ENCODE measurements at places on chromosomes 6 and 20. TPM values are rescaled to one million over a fixed set of nuclear protein-coding genes. Genes with fewer than 3 reads are reported as not detected.

The COL9A1 gene
- not detected for total RNA-seq

The CEP250 gene
- 29.2 TPM for total RNA-seq

The C4B gene
- total RNA-seq: 44.3 TPM

The TNFRSF6B gene
- 32.9 TPM for total RNA-seq

The EPB41L1 gene
- 81.1 TPM for total RNA-seq

The THBS2 gene
- 817 TPM for total RNA-seq

The TRIM31 gene
- total RNA-seq: 2.0 TPM

DNA sequence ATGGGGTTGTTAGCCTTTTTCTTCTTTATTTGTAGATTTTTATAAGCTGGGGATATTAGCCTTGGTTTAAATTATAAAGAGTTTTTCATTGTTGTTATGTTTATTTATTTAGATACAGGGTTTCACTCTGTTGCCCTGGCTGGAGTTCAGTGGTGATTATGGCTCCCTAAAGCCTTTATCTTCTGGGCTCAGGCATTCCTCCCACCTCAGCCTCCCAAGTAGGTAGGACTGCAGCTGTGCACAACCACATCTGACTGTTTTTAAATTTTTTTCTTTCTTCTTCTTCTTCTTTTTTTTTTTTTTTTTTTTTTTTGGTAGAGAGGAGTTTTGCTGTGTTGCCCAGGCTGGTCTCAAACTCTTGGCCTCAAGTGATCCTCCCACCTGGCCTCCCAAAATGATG is 80.9 kb downstream of the UBE3D start:
- no peak for DNase-seq
- H3K4me3 ChIP-seq: no peak overlapping the region
- H3K4me1 ChIP-seq: no peaks in the 10 kb centered on the region
- no peaks in the 10 kb centered on the region for H3K27me3 ChIP-seq
- H3K36me3 ChIP-seq: no peaks in the 10 kb centered on the region
- no peak overlapping the region for H3K27ac ChIP-seq

GRCh38 chr6:158643836-158644230 is 710 bp downstream of the DYNLT1 start:
- H3K4me3 ChIP-seq: peak overlapping the region; percentile 98
- peaks cover 37% of the 10 kb centered on the region for H3K4me1 ChIP-seq
- DNase-seq: no peak
- no peaks in the 10 kb centered on the region for H3K36me3 ChIP-seq
- H3K27ac ChIP-seq: peak overlapping the region; percentile 96
- H3K27me3 ChIP-seq: no peaks in the 10 kb centered on the region

DNA sequence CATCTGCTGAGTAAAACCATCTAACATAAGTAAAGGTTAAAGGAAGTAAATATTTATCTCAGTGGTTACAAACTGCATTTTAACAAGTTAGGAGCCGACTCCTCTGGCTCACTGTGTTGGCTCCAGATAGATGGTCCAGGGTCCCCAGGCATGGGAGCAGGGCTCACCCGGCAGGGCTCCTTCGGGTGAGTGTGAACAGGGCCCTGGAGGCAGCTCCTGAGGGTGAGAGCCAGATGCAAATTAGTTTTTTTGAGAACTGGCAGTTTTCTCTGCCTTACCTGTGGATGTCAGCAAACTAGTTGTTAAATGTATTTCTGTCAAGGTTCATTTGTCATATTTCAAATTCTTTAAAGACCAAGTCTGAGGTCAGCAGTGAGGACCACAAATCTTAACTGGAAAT is 21.5 kb downstream of the TPBG start:
- H3K4me3 ChIP-seq: no peak overlapping the region
- no peaks in the 10 kb centered on the region for H3K36me3 ChIP-seq
- H3K4me1 ChIP-seq: no peaks in the 10 kb centered on the region

DNA sequence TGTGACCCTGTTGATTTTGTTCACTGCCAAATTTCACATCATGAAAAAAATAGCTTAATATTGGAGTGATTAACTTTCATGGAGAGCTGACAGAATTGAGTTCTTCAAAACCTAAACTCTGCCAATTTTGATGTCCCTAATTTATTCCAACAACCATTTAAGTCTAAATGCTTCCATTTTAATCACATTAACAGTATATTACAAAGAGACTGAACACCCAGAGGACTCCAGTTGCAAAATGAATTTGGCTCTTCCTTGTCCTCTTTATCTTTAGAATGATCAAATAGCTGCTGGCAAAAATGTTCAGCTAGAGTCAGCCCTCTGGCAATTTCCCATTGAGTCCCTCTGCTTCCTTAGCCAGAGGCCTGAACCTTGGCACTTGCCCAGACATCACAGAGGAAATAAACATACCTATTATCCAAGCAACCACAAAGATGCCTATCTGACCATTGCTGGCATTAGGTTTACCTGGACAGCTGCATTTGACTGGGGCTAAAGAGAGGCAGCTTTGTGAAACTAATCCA is 299.0 kb upstream of the STXBP5 start:
- DNase-seq: no peak
- H3K27me3 ChIP-seq: no peaks in the 10 kb centered on the region
- H3K27ac ChIP-seq: no peak overlapping the region
- H3K36me3 ChIP-seq: no peaks in the 10 kb centered on the region
- H3K4me3 ChIP-seq: no peak overlapping the region

DNA sequence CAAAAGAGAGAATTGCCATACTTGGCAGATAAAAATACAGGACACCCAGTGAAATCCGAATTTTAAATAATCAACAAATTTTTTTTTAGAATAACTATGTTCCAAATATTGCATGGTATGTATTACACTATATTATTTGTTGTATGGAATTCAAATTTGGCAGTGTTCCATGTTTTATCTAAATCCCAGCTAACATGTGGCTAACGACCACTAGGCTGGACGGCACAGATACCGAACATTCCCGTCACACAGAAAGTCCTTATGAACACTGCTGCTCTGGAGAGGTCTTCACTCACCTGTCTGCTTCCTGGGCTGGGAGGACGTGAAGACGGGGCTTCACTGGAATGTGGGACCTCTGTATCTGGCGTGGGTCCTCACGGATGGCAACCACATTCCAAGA is 32.8 kb downstream of the SNX5 start:
- no peak overlapping the region for H3K4me3 ChIP-seq
- DNase-seq: no peak
- H3K36me3 ChIP-seq: peaks cover under 1% of the 10 kb centered on the region
- H3K4me1 ChIP-seq: peaks cover 41% of the 10 kb centered on the region

GRCh38 chr6:116631379-116631990 is 15.2 kb downstream of the RSPH4A start:
- H3K36me3 ChIP-seq: peaks cover 3% of the 10 kb centered on the region
- H3K4me1 ChIP-seq: no peaks in the 10 kb centered on the region
- H3K27me3 ChIP-seq: no peaks in the 10 kb centered on the region
- no peak for DNase-seq
- H3K27ac ChIP-seq: no peak overlapping the region
- H3K4me3 ChIP-seq: no peak overlapping the region

- H3K4me1 ChIP-seq: no peaks in the 10 kb centered on the region
- no peak overlapping the region for H3K4me3 ChIP-seq
- H3K27me3 ChIP-seq: no peaks in the 10 kb centered on the region
Measured at GRCh38 chr20:52749938-52750337, 222.2 kb upstream of the TSHZ2 start.

DNA sequence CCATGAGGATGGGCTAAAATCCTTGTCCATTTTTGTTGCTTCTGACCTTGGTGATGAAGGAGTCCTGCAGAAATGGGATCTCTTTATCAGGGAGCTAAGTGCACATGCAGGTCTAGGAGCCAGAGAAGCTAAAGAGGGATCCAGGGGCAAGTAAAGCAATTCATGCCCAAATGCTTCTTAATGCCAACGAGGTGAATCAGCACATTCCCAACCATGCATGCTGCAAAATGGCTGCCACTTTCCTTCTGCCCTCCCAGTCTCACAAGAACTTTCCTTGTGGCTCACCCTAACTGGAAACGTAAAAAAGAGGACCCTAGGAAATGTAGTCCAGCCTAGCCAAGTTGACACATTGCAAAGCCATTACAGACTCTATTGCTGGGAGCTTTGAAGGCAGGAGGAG is 298.4 kb downstream of the MAFB start:
- no peaks in the 10 kb centered on the region for H3K36me3 ChIP-seq
- no peaks in the 10 kb centered on the region for H3K27me3 ChIP-seq
- H3K4me3 ChIP-seq: no peak overlapping the region
- DNase-seq: no peak

DNA sequence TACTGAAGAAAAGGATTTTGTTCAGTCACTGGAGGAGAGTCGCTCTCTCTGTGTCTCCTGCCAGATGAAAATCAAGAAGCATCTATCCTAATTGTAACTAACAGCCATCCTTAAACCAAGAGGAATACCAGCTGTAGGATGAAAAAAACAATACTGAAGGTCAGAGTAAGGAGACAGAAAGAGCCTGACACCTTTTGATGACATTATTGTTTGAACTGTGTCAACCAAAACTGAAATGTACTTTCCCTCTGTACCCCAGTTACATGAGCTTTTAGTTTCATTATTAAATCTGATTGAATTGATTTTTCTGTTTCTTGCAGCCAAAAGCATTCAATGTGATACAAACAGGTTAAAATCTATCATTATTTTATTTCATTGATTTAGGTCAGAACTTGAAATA is 17.2 kb upstream of the BTBD9 start:
- no peak overlapping the region for H3K27ac ChIP-seq
- H3K36me3 ChIP-seq: no peaks in the 10 kb centered on the region
- DNase-seq: no peak
- H3K4me3 ChIP-seq: no peak overlapping the region
- H3K4me1 ChIP-seq: no peaks in the 10 kb centered on the region

DNA sequence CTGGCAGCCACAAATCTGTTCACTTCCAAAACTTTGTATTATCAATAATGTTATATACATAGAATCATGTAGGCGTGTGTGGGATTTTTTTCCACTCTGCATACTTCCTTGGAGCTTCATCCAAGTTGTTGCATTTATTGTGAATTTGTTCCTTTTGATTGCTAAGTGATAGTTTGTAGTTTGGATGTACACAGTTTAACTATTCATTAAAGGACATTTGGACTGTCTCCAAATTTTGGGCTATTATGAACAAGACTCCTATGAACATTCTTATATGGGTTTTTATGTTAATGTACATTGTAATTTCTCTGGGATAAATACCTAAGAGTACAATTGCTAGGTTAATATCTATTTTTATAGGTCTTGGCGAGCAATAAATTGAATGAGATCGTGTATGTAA is 36.2 kb upstream of the GCNT2 start:
- DNase-seq: no peak
- no peaks in the 10 kb centered on the region for H3K4me1 ChIP-seq
- no peaks in the 10 kb centered on the region for H3K36me3 ChIP-seq
- H3K27ac ChIP-seq: no peak overlapping the region
- no peak overlapping the region for H3K4me3 ChIP-seq
- H3K27me3 ChIP-seq: no peaks in the 10 kb centered on the region

- no peaks in the 10 kb centered on the region for H3K4me1 ChIP-seq
- no peaks in the 10 kb centered on the region for H3K27me3 ChIP-seq
- H3K4me3 ChIP-seq: no peak overlapping the region
- no peak for DNase-seq
- no peaks in the 10 kb centered on the region for H3K36me3 ChIP-seq
Measured at GRCh38 chr6:53159558-53159957, 10.9 kb upstream of the GCM1 start.

- H3K27me3 ChIP-seq: no peaks in the 10 kb centered on the region
- no peak overlapping the region for H3K27ac ChIP-seq
- no peak for DNase-seq
- no peaks in the 10 kb centered on the region for H3K36me3 ChIP-seq
- H3K4me3 ChIP-seq: no peak overlapping the region
Measured at GRCh38 chr20:21712443-21713059, 7.1 kb downstream of the PAX1 start.

GRCh38 chr20:11080010-11080409 is 406.2 kb upstream of the JAG1 start:
- H3K4me1 ChIP-seq: no peaks in the 10 kb centered on the region
- H3K36me3 ChIP-seq: no peaks in the 10 kb centered on the region
- no peak overlapping the region for H3K4me3 ChIP-seq
- no peak for DNase-seq
- no peaks in the 10 kb centered on the region for H3K27me3 ChIP-seq
- H3K27ac ChIP-seq: no peak overlapping the region

- no peak overlapping the region for H3K27ac ChIP-seq
- H3K4me3 ChIP-seq: no peak overlapping the region
- no peaks in the 10 kb centered on the region for H3K4me1 ChIP-seq
- no peaks in the 10 kb centered on the region for H3K36me3 ChIP-seq
- no peak for DNase-seq
Measured at GRCh38 chr6:167091026-167091804, 31.7 kb upstream of the CCR6 start.

GRCh38 chr6:37741757-37742400 is 44.2 kb upstream of the MDGA1 start:
- H3K36me3 ChIP-seq: no peaks in the 10 kb centered on the region
- H3K27ac ChIP-seq: no peak overlapping the region
- H3K27me3 ChIP-seq: no peaks in the 10 kb centered on the region
- H3K4me1 ChIP-seq: no peaks in the 10 kb centered on the region
- no peak for DNase-seq

GRCh38 chr6:35587167-35587566 is 74.5 kb upstream of the TULP1 start:
- DNase-seq: no peak
- no peaks in the 10 kb centered on the region for H3K27me3 ChIP-seq
- H3K4me3 ChIP-seq: no peak overlapping the region

- H3K27ac ChIP-seq: no peak overlapping the region
- DNase-seq: no peak
- no peaks in the 10 kb centered on the region for H3K36me3 ChIP-seq
- no peaks in the 10 kb centered on the region for H3K27me3 ChIP-seq
- no peaks in the 10 kb centered on the region for H3K4me1 ChIP-seq
Measured at GRCh38 chr20:44413575-44414345, 58.3 kb downstream of the HNF4A start.

- H3K4me1 ChIP-seq: no peaks in the 10 kb centered on the region
- no peaks in the 10 kb centered on the region for H3K36me3 ChIP-seq
- no peak overlapping the region for H3K27ac ChIP-seq
Measured at GRCh38 chr6:137095093-137095492, 50.3 kb upstream of the IL20RA start.
